ENCODE measurements at places on chromosomes 16 and 17.

DNA sequence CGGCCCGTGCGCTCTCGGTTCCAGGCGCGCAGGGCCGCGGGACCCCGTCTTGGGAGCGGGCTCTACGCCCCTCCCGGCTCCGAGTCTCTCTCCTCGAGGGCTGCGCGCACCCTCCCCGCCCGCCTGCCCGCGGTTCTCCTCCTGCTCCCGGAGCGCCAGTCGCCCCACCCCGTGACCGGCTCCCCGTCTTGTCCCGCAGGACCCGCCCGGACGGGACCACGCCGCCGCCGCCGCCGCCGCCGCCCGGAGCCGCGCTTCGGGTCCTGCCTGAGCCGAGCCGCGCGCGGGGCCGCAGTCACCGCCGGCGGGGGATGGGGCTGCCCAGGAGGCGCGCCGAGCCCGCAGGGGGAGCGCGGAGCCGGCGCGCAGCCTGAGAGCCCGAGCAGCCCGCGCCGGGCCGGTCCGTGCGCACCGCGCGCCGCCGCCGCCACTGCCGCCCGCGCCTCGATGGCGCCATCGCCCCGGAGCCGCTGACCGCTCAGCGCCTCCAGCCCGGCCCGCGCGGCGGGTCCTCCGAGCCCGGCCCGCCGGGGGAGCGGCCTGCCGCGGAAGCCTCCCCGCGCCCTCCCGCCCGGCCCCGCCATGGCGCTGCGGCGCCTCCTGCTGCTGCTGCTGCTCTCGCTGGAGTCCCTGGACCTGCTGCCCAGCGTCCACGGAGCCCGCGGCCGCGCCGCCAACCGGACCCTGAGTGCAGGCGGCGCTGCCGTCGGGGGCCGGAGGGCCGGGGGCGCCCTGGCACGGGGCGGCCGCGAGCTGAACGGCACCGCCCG is at the start of gene SHISA6:
Gene SHISA6, plus strand, starts transcription at position 373 of the 770 bp plus-strand sequence.
- no peak for DNase-seq

DNA sequence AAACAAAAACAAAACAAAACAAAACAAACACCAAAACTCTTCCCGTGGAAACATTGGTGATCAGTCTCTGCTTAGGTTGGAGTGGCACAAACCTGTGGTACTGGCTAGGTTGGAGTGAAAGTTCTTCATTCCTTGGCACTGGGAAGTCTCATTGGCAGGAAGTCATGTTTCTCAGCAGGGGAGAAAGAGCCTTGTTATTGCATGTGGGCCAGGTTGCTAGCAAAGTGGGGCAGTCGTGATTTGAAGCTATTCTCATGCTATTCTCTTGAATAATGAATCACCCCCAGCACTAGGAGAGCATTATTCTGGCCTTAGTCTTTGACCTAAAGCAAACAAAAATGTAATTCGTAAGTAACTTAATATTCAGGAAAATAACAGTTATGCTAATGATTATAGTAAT is 24.3 kb upstream of the B4GALNT2 start:
- no peak for DNase-seq

DNA sequence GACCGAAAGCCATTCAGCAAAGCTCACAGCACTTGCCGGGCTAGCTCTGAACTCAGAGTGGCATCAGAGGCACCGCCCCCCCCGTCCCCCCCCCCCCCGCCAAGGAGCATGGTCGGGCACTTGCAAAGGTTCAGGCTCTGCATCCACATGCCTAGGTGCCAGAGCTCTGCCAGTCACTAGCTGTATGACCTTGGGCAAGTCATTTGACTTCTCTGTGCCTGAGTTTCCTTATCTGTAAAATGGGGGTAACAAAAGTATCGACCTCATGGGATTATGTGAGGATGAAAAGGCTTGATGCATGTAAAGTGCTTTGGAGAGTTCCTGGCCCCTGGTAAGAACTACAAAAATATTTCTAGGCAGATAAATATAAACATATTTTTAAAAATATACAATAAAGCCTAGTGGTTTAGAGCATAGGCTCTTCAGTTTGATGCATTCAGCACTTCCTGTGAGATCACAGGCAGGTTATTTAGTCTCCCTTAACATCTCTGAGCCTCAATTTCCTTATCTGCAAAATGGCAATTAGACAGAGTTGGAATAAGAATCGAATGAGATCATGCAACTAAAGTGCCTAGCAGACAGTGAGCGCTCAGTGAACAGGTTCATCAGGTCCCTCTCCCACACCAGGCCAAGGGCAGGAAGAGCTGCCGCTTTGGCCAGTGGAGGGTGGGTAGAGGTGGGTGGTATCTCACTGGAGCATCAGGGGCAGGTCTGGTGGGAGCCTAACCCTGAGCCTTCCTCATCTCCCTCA is 117.2 kb downstream of the CYLD start:
- DNase-seq = no peak

GRCh38 chr17:29615492-29616299 is 7.0 kb downstream of the CORO6 start:
- peak; percentile 79 for DNase-seq

GRCh38 chr16:56013962-56014552 is 138.9 kb upstream of the CES5A start:
- DNase-seq = peak; percentile 5

GRCh38 chr17:77882481-77883212 is 75.9 kb upstream of the TNRC6C start:
- peak; percentile 75 for DNase-seq

DNA sequence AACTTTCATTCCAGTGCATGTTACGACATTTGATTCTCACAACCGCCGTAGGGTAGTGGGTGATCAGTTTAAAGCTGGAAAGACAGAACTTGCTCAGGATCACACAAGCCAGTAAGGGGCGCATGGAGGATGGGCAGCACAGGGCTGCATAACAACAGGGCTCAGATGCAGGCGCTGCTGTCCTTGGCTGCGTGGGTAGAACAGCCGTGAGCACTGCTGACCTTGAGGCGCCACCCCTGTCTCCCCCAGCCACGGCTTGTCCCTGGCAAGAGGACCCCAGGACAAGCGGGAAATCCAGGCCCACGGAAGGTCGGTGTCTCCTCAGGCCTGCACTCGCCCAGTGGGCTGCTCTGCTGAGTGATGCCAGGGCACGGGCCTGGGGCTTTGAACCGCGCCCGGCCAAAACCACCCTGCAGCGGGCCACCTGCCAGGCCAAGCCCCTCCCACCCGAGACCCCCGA is 84.7 kb downstream of the LMF1 start:
- DNase-seq = no peak

DNA sequence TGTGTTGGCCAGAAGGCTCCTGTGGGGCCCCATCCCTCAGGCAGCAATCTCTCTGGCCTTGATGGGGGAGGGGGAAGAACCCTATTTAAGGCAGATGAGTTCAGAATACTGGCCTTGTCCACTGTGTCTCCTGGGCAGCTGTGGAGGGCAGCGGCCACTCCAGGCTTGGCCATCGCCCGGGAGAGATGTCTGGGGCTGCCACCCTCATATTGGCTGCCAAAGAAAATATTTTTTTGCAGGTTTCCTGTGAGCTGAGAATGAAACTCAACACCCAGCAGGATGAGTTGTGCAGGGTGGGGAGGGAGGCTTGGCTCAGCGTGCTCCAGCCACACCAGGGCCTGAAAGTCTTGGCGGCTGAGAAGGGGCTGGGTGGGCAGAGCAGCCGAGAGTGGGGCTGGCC is 14.4 kb upstream of the TIMP2 start:
- no peak for DNase-seq

DNA sequence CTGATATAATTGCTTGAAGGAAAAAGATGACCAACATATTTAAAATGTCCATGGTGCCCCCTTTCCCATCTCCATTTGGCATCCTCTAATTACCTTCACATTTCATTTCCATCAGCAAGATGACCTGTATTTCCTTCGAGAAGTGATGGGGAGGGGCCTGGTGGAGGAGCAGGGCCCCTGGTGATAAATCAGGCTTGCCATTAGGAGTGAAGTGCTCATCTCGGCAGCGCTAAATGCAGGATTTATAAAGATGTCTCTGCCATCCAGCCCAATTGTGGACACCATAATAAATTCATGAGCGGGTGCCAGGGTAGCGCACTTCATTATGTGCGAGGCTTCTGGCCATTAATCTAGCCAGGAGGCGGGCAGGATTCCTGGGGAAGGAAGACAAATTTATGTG is 101.5 kb upstream of the IRX6 start:
- no peak for DNase-seq

GRCh38 chr17:289409-289808 is 63.2 kb downstream of the RPH3AL start:
- DNase-seq = no peak

DNA sequence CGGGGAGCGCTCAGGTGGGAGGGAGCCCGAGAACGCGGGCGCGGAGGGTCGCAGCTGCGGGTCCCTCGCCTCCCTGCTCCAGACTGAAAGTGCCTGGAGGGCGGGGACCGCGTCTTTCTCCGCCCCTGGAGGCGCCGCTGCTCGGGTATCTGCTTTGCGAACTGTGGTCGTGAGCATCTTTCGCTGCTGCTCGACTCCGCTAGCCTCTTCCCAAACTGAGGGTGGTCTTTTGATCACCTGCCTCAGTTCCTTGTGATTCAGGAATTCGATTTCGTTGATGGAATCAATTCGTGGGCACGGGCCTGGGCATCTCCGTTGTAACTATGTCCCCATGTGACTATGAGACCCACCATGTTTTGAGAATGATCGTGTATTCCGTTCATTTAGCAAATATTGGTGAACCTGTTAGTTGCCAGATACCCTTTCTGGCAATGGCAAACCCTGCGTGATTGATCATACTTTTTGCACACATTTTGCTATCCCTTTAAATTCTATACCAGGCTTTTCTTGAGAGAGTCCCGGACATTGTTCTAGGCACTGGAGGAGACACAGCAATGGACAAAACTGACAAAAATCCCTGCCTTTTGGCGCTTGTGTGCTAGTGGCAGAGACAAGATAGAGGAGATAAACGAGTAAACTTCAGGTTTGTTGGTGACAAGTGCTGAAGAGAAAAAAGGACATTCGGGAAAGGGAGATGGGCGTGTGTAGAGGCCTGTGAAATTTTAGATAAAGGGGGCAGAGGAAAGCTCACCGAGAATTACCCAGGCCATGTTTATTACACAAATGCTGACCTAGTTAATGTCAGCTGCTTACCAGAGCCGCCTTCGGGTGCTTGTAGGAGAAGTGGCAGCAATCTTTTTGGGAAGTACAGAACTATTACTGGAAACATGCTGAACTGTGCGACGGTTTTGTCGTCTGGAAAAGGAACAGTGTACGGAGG is 948 bp downstream of the UTP18 start:
- no peak for DNase-seq
